ENCODE measurements at places on chromosomes 1 and 21.

DNA sequence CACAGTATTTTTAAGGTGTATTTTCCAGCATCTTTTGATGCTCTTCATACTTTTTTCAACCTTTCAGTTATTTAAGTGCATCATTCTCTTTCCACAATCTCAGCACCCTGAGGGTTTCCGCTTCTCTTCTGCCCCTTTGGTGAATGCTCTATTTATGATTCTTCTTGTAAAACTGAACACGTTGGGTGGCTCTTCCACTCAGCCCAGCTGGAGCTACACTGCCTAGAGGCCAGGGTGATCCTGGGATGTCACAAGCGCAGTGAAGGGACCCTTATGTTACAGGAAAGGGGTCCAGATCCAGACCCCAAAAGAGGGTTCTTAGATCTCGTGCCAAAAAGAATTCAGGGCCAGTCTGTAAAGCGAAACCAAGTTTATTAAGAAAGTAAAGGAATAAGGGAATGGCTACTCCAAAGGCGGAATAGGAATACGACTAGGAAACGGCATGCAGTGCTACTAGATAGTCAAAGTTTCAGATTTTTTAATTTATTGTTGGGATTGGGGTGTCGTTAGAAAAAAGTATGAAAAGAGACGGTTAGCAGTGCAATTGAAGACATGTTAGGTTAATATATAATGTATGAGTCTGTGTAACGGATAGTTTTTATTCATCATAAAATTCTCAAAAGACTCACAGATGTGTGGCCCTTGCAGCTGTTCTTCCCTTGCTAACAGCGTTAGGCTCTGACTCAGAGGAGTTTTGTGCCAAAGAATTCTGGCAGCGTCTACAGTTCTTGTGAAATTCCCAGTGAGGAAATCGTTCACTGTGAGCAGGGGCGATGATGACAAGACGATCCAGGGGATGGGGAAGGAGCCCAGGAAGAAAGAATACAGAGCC is 14.4 kb upstream of the ERVH48-1 start:
- no peak for DNase-seq

GRCh38 chr21:27535188-27535587 is 568.3 kb upstream of the ADAMTS5 start:
- DNase-seq, result no peak

DNA sequence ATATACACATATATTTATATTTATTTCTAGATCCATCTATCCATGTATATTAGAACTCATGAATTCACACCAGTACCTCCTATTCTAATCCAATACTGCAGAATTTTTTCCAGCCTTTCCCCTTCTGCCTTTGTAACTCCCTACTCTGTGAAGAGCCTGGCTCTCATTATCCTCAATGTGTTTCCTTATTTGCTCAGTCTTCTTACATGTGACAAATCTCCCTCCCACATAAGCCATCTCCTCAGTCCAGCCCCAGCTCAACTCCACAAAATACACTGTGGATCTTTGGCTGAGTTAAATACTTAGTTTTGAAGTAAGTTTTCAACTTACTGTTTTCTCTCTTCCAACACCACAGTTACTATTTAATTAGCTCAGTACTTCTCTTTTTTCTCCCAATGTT is 45.7 kb downstream of the ATP5PO start:
- DNase-seq, result no peak

GRCh38 chr1:10776190-10776905 is 20.1 kb downstream of the CASZ1 start:
- DNase-seq, result no peak

DNA sequence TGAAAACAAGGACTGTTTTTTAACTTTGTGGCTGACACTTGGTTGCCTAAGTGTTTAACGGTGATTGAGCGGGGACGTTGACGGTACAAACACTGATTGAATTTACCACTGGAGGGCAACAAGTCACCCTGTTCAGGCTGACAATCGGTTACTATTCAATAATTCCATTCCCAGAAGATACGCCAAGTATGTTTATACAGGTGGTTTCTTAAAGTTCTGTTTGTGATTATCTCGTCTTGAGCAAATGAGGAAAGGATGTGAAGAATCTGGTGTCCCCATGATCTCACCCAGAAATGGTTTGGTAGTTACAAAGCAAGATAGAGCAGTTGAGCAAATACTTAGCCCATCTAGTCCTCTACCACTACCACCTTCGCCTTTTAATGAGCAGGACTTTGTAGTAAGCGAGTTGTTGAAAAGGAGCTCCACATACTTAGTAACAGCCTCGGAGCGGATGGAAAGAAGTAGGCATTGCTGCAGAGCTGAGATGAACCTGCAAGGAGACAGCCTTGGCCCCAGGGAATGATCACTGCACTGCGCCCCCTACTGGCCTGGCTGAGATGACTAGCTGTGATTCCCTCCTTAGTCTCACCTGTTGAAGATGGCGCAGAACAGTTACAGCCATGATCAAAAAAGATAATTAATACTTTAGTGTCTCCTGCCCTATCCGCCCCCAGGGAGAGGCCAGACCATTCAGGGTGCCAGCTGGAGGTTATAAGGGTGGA is 36.3 kb downstream of the IFNAR1 start:
- peak; percentile 87 for DNase-seq

- no peak for DNase-seq
Measured at GRCh38 chr1:237070519-237070918, 28.5 kb downstream of the RYR2 start.

GRCh38 chr21:35529171-35529863 is 480.2 kb upstream of the RUNX1 start:
- no peak for DNase-seq

DNA sequence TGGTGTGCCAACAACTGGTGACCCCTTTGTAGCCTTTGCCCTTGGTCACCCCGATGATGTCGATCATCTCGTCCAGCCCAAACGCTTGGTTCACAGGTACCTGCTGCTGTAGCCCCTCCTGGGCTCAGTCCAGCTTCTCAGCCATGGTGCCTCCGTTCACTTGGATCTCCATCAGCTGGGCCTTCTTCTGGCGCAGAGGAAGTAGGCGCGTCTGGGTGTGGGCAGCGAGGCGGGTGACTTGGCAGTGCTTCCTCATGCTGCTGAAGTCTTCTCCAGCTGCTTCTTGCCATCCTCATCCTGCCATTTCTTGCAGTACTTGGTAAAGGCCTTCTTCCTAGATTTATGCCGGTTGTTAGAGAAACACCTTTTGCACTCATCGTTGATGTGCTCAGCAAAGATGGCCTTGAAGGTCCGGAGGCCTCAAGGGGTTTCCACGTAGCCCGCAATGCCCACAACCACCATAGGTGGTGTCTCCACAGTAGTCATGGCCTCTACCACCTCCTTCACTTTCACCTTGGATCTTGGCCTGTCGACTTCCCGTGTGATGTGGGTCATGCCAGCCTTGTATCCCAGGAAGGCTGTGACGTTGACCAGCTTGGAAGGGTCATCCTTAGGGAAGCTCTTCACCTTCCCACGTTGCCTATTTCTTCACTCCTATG is 13.0 kb downstream of the DOP1B start:
- no peak for DNase-seq

DNA sequence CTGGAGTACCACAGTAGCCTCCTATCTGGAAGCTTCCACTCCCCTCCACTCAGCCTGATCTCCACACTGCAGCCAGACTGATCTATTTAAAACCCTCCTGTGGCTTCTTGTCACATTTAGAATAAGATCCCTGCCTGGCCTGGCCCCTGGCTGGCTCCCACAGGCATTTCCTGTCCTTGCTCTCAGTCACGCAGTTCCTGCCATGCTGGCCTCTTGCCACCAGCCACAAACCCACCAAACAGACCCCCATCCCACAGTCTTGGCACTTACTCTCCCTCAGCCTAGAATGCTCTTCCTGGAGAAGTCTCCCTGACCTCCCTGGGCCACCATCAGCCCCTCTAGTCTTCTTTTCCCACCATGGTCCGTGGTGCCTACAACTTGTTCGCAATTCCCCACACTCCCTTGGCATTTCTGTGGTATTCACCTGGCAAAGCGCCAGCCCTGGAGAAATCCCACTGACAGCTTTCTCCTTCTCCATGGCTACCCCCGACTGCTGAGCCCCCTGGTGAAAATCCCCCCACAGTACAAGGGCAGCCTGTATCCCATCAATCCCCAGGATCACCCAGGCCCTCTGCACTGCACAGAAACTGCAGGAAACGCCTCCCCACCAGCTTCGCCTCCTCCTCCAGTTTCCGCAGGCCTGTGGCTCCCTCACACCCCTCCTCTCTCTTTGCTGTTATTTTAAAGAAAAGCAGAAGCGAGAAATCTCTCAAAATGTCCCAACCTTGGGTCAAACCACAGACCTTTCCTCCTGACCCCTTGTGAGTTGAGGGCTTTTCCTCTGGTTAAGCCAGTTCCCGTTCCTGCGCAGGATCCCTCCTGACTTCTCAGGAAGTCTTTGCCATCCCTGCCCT is 94.5 kb downstream of the SYT2 start:
- no peak for DNase-seq

DNA sequence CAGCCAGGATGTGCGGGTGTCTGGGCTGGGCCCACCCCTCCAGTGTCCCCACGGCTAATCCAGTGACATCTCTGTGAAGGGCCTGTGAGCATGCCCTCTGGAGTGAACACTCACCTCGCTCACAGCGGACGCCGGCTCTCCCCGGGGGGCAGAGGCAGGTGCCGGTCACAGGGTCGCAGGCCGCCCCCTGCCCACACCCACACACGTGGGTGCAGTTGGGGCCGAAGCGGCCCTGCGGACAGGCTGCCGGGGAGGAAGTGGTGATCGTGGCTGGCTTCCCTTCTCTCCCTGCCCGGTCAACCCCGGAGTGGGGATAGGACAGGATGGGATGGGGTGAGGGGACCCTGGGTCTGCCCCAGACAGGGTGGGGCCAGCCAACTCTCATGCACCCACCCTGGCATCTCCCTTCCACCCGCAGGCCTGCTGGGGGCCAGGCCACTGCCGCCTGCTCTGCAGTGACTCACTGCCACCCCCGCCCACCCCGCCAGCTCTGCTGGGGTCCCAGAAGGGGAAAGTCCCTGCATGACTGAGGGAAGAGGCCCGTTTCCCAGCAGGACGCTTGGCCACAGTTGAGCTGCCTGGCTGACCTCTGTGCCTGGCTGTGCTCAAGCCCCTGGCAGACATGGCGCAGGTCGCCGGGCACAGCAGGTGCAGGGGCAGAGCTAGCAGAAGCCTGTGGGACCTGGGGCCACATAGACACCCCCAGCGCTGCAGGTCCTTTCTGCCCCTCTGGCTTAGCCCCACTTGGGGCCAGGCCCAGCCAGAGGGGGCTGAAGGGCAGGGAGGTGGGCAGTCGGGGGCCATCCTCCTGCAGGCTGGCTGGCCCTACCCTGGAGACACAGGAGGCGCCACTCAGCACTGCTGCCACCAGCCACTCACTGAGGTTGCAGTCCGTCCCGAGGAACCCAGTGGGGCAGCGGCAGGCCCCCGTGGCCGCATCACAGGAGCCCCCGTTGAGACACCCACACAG is 41.6 kb downstream of the ARHGEF16 start:
- no peak for DNase-seq

DNA sequence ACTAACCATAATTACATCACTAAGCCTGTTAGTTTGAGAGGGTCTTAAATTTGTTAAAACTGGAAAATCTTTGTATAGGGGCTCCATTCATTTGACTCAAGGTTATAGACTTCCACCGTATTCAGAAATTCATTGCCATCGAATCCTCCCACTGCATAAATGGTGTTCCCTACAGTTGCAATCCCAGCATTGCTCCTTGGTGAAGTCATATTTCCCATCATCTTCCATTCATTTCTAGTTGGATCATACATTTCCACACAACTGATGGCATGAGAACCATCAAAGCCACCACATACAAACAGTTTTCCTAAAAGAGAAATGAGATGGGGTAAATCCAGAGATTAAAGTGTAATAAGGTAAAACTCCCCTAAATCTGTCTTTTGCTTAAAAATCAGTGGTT is 19.1 kb downstream of the IVNS1ABP start:
- no peak for DNase-seq

GRCh38 chr1:243343970-243344937 is 88.4 kb downstream of the SDCCAG8 start:
- DNase-seq, result peak; percentile 51

GRCh38 chr21:18772897-18773296 is 369.3 kb upstream of the TMPRSS15 start:
- DNase-seq, result no peak
